Inflammatory macrophage (primary cell): ENCODE measurements at places on chromosomes 12 and 14.
A peak's percentile ranks its signal among the peaks of the same experiment; 100 is the strongest.

- no peak for DNase-seq
Observed at GRCh38 chr12:53502331-53502730, 1.2 kb downstream of the TARBP2 start.

GRCh38 chr12:52846356-52846970, 2.3 kb downstream of the KRT78 start:
- peak; percentile 7 for DNase-seq

DNA sequence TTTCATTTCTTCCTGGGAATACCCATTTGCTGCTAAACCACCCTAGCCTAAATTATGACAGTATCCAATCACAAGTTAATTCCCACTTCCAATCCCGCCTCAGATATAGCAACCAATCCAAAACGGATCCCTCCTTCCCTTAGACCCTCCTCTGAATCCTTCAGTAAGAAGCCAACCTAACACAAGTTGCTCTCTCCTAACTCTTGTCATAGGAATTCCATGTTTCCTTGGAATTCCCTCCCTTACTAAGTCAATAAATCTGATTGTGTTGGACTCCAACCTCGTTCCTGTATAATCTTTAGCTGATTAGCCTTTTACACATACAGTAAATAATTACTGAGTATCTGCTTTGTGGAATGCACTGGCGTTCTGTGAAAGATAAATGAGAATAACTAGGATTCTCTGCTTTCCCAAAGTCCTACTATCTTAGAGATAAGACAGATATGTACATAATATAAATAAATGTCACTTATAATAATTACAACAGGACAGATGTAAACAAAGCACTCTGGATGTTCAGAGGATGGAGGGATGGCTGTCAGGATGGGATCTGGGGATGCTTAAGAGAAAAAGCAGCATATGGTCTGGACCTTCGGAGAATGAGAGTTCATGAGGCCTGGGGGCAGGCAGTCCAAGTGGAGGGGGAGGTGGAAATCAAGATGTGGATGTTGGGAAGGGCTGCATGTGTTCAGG, 185.8 kb upstream of the SOX5 start:
- DNase-seq = no peak

- no peak for DNase-seq
Observed at GRCh38 chr14:103522649-103523574, at the start of gene CKB. Gene CKB (minus strand): TSS chr14:103522830. CDS start chr14:103522493, 337 bp downstream.

DNA sequence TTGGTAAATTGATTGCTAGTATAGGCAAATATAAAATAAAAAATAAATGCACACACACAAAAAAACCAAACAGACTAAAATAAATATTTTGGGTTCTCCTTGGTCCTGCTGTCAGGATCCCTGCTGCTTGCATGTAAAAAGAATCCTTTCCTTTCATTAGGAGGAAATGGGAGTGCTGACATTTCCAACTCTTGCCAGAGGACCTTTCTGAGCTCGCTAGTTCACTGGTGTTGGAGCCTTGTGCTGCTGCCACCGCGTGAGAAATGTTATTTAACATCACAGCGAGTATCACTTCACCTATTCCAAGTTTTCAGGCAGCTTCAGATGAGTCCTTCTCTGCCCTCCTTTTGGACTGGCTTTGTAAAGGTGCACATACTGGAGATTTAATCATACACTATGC, 358.9 kb downstream of the NPAS3 start:
- DNase-seq = no peak

DNA sequence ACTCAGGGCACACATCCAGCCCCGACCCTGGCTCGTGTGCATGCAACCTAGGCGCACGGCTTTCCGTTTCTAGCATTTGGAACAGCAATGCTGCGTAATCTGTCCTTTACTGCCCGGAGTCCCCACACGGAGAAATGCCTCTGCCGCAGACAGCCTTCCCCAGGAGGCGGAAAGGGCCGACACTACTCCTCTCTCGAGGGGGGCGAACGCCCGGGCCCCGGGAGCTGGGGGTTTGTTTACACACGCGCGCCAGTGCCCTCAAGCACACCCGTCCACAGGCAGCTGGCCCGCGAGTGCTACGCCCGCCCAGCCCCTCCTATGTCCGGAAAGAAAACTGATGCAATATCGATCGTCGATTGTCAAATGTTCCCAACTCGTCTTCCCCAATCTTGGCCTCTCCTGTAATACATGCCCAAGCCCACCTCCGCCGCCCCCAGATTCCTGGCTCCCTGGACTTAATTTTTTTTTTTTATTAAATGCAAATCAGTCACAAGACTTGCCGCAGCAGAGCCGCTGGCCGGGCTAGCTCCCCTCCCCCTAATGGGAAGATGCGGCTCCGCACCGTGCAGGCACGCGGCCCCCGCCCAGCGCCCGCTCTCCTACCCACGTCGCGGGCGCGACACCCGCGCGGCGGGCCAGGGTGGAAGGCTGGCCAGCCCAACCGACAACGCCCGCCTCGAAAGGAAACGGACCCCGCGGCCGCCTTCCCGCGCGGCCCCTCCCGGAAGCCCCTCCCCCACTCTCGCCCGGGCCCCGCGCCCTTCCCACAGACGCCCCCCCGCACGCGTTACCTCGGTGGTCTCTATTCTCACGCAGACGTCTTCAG, 642 bp downstream of the SLC38A2 start:
- peak; percentile 93 for DNase-seq

DNA sequence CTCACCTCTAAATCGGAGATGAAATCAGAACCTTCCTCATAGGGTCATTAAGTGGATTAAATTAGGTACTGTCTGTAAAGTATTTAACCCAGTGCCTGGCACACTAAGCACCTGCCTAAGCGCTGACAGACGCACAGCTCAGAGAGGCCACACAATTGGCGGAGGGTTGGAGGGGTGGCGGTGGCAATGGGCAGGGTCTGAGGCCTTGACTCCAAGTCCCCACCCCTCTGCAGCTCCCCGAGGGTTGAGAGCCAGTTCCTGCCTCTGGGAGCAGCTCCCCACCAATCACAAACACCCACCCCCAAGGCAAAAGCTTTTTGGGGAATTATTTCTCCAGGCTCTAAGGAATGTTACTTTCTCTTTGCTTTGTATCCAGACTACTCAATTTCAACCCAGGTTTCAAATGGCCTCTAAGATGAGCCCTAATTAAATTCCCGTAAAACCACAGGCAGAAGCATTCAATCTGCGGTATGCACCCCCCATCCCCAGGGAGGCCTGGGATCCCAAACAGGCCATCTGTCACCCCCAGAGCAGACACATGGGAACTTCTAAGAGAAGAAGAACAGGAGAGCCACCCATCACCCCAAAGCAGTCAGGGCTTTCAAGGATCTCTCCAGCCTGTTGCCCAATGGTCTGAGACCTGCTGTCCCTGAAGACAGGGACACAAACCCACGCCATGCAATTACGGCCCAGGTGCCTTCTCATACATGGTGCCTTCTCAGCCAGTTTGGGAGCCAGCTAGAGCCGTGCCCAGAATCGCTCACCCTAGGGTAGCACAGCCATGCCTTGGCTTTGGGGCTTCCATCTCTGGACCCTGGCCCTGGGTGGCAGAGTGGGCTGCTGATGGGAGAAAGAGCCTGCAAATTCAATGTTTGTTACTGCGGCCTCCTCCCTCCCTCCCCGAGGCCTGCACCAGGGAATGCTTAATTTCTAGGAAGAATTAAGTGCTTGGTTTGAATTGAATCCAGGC, 66.1 kb downstream of the CHGA start:
- no peak for DNase-seq

DNA sequence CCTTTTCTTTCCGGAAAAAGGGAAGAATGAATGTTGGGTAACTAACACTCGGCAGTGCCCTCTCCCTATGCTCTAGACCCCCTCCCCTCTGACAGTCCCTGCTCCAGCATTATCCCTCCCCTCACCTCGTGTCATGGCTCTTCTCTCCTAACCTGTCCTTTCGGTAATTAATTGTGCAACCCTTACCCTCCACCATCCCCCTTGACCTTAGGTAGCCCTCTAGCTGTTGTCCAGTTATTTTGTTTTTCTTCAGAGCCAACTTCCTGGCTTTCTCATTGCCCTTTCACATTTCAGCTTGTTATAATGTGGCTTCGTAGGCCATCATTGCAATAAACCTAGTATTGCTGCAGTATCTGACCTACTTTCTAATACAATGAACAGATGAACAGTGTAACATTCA, 11.2 kb downstream of the ARG2 start:
- no peak for DNase-seq

DNA sequence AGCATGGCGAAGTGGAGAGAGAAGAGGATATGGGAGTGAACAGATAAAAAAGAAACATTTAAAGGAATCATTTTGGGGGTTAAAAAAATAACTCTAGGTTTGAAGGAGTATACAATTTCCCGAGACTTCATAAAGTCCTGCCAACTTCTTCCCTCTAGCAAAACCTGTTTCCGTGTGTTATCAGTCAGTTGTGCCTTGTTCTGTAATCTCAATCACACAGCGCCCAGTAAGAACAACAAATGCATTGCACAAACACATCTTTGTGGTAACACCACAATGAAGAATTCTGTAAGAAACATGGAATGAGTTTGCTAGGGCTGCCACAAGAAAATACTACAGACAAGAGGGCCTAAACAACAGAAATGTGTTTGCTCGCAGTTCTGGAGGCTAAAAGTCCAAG, 144.7 kb upstream of the FUT8 start:
- DNase-seq = no peak

DNA sequence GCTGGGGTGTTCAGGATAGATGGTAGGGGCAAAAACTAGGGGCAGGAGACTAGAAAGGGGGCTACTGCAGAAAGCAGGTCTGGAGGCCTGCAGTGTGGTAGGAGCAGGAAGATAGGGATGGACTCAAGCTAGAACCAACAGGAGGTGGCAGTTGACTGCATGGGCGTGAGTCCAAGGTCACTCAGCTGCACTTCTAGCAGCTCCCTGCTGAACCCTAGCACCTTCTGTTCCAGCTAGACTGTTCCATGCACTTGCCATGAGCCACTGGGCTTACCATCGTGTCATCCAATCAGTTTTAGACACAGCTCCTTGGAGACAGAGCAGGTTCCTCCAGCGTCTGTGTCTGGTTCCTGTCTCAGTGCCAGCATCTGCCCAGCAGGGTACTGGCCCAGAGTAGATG, 11.3 kb upstream of the KRT8 start:
- no peak for DNase-seq

DNA sequence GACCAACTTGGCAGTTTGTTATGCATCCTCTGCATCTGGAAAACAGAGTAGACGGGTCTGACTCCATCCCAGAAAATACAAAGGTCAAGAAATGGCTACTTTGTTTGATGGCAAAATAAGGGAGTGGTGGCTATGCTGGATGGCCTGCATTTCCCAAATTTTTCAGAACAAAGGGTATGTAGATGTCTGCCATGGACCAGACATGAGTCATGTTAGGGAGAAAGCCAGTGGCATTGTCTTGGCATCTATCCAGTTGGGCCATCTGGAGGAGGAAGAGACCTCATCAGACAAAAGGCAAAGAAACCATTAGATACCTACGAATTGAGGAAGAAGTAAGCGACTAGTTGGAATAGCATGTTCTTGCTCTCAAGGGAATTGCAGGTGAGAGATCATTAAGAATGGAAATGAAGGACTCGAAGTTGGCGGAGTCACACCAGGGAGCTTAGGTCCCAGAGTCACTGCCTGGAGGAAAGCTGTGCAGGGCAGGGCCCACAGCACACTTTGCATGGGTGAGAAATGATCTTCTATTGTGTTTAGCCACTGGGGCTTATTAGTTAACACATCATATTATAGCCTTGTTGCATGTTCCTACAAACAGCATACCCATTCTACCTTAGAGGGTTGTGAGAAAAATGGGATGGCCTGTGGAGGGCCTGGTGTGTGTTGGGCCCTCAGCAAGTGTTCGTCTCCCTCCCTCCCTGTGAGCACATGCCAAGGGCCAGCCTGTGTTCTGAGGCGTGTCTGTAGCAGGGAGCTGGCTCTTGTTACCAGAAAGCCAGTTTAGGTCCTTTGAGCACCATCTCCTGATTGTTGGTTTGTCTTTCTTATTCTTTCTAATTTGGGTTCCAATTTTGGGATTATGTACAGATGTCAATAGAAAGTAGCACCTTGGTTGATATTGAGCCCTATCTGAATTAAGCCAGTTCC, 119.4 kb downstream of the KTN1 start:
- no peak for DNase-seq

DNA sequence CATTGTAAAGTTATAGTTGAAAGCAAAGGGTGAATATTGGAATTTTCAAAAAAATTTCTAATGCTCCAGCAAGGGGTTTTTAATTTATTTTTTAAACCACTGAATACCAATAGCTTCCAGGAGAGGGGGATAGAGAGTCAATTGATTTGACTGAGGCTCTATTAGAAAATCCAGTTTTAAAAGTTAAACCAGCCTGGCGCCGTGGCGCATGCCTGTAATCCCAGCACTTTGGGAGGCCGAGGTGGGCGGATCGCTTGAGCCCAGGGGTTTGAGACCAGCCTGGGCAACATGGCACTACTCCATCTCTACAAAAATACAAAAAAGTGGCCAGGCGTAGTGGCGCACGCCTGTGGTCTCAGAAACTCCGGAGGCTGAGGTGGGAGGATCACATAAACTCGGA, 150.1 kb downstream of the SLC38A4 start:
- DNase-seq = peak; percentile 63

DNA sequence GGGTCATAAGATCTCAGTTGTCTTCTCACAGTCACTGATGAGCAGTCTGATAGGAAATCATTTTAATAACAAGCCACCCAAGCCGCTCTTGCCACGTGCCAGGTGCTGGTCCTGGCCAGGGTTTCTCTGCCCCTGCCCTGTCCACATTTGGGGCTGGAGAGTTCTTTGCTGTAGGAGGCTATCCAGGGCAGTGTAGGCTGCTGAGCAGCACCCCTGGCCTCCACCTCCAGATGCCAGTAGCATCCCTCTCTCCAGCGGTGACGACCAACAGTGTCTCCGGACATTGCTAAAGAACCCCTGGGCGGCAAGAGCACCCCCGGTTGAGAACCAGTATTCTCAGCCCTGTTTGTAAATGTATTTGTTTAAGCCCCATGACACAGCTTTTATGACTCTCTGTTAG, 243.7 kb downstream of the GLT1D1 start:
- no peak for DNase-seq

- DNase-seq = no peak
Observed at GRCh38 chr12:109147954-109148353, 31.6 kb downstream of the ACACB start.

DNA sequence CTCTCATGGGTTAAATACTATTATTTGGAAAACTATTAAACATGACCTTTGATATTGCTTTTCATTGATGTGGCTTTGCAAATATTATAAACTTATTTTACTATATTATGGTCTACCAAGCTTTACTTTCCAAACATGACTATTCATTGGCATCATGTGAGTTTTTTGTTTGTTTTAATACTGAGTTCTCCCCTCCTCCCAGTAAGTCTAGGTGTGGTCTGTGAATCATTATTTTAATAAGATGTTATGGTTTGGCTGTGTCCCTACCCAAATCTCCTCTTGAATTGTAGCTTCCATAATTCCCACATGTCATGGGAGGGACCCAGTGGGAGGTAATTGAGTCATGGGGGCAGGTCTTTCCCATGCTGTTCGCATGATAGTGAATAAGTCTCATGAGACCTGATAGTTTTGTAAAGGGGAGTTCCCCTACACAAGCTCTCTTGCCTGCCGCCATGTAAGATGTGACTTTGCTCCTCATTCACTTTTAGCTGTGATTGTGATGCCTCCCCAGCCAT, 80.0 kb downstream of the BORCS5 start:
- DNase-seq = no peak

- DNase-seq = no peak
Observed at GRCh38 chr12:75489613-75490210, 9.2 kb downstream of the GLIPR1 start.

GRCh38 chr14:45972416-45972815, 679.2 kb downstream of the RPL10L start:
- DNase-seq = no peak

- DNase-seq = no peak
Observed at GRCh38 chr14:90539496-90539775, 142.6 kb downstream of the CALM1 start.

- no peak for DNase-seq
Observed at GRCh38 chr14:50544911-50545310, 12.5 kb upstream of the MAP4K5 start.

GRCh38 chr12:76123259-76124212, 39.1 kb upstream of the NAP1L1 start:
- DNase-seq = no peak
